ENCODE measurements at places on chromosomes 16 and 17.

- H3K36me3 ChIP-seq = no peaks in the 10 kb centered on the region
- H3K27me3 ChIP-seq = no peaks in the 10 kb centered on the region
- no peak for DNase-seq
- no peak overlapping the region for H3K4me3 ChIP-seq
- no peak overlapping the region for H3K27ac ChIP-seq
These were observed 39.9 kb upstream of the IRX6 start for GRCh38 chr16:55283812-55284717.

GRCh38 chr17:36131421-36131820, 27.8 kb downstream of the CCL4 start:
- H3K27ac ChIP-seq = no peak overlapping the region
- H3K4me3 ChIP-seq = no peak overlapping the region
- DNase-seq = no peak

DNA sequence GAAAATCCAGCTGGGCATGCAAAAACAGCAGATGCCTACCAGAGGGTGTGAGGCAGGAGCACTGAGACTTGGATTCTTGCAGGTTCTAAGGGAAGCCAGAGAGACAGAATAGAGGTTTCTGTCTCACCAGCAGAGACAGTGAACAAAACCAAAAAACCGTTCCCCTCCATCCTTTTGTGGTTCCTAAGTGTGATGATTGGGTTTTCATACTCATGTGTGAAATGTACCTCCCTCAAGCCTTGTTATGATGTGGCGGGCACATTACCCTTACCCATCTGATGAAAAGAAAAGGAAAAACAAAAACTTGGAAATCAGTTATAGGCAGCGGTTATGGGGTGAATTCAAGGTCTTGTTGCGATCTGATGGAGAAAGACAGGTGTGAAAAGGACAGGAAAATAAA, 172.6 kb upstream of the CDH13 start:
- no peak overlapping the region for H3K27ac ChIP-seq
- DNase-seq = no peak
- H3K27me3 ChIP-seq = no peaks in the 10 kb centered on the region

- DNase-seq = no peak
- H3K4me1 ChIP-seq = no peaks in the 10 kb centered on the region
- peaks cover 2% of the 10 kb centered on the region for H3K36me3 ChIP-seq
- H3K27me3 ChIP-seq = no peaks in the 10 kb centered on the region
These were observed 7.1 kb upstream of the CYTH1 start for GRCh38 chr17:78789149-78789662.
